ENCODE measurements at places on chromosomes 2 and 18.

- no peak for DNase-seq
Observed at GRCh38 chr18:11909061-11909455, 941 bp upstream of the MPPE1 start.

DNA sequence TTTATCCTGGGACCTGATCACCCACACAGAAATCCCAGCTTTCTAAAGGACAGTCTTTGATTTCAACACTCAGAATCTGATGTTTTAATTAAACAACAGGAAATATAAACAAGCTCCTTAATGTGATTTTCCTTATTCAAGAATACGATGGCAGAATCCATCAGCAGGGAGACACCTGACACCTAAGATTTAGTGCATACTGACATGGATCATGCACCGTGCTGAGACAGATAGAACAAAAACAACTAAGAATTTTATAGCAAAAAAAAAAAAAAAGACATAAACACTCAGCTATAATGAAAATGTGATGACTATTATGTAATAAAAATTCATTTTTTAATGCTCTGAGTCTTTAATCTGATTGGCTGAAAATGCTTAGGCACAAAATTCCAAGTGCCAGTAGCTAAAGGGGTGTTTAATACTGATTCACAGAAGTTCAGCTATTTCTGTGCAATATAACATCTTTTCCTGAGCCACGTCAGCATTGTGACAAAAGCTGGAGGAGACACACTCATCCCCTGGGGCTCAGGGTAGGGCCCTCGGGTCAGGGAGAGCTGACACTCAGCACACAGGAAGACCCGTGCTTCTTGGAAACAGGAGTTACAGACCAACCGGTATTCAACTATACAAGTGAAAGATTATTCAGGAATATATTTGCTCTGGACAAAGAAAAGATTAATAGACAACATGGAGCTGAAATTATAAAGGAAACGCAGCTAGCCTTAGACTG, 247.4 kb downstream of the FBXO15 start:
- DNase-seq, result no peak

DNA sequence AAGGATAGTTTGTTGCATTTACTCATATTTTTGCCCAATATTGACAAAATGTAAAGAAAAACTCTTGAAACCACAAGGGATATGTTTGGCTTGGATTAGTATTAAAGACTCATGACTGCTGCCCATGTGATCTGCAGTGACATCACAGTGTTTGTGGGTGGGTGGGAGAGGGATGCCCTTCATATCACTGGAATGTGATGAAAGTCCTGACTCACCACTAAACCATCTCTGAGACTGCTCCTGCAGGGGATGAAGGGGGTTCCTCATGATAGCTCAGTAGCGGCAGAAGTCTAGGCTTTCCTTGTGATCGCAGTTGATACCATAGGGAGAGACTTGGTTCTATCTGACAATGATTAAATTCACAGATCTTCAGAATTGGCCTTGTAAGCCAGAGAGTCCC, 451.2 kb downstream of the CNTNAP5 start:
- no peak for DNase-seq

DNA sequence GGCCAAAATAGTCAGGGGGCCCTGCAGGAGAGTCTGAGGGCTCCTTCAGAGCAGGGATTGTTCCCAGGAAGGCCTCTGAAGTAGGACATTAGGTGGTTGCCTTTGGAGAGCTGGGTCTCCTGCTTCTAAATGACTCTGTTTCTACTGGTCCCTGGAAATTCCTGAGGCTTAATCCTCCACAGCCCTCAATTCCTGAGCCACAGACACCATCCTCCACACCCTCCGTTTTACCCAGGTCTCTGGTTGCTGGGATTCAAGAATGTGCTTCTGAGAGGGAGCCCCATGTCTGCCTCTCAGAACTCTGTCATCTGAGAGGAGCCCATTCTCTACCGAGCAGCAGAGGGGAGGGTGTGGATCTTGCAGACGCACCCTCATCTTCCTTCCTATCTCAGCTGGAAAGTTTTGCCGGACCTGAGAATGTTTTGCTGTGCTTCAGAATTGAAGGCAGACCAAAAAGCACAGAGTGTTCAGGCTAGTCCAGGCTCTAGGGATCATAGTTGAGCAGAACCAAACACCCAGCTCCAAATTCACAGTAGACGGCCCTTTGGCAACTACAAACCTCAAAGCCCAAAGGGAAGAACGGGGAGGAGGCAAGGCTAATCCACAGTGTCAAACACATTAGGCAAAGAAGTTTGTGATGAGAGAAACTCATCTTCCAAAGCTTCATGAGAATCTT, 8.1 kb downstream of the VIT start:
- no peak for DNase-seq

GRCh38 chr2:216732334-216732733, 37.0 kb upstream of the IGFBP5 start:
- DNase-seq, result no peak

- DNase-seq, result no peak
Observed at GRCh38 chr2:172215936-172216335, 113.2 kb upstream of the DLX2 start.

DNA sequence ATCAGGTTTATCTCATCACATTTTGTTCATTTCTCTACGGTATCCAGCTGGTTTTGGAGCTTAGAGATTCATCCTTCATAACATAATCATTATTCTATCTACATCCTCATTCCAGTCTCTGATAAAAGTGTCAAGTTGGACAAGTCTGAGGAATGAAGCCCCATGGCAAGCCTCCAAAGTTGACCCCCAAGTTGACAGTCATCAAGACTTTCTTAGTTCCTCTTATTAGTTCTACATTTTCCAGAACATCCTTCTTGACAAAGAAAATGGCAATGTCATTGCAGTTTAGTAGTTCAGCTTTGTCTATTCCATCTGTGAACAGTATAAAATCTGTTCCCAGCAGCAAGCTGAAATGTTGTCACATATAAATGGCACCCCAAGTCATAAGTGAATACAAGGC, 4.5 kb upstream of the TMSB10 start:
- no peak for DNase-seq
